Activated T-helper 17 cell treated with anti-CD3 and anti-CD28 coated beads, Interleukin-2, amount 50 U/mL, for 72 hours (primary cell): ENCODE measurements at places on chromosomes 4 and X.

DNA sequence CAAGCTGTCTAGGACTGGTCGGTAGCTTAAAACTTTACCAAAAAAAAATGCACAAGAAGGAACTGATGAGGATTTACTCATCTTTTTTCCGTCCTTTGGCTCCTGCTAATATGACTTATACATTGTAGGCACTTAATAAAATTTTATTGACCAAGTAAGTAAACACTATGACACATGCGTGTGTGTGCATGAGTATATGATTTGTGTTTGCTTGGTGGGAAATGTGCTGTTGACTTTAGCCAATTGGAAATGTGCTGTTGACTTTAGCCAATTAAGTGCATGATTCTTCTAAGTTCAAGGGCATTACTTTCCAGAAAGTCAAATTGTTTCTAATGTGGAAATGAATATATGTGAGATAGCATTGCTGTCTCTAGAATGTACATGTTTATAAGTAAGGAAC is 78.3 kb downstream of the FIP1L1 start:
- ATAC-seq, result no peak

- ATAC-seq, result no peak
Observed at GRCh38 chr4:91958596-91958995, 345.2 kb upstream of the GRID2 start.

GRCh38 chr4:53730031-53730805 is 138.9 kb upstream of the LNX1 start:
- no peak for ATAC-seq

GRCh38 chr4:39051492-39051891 is 10.5 kb upstream of the KLHL5 start:
- no peak for ATAC-seq

DNA sequence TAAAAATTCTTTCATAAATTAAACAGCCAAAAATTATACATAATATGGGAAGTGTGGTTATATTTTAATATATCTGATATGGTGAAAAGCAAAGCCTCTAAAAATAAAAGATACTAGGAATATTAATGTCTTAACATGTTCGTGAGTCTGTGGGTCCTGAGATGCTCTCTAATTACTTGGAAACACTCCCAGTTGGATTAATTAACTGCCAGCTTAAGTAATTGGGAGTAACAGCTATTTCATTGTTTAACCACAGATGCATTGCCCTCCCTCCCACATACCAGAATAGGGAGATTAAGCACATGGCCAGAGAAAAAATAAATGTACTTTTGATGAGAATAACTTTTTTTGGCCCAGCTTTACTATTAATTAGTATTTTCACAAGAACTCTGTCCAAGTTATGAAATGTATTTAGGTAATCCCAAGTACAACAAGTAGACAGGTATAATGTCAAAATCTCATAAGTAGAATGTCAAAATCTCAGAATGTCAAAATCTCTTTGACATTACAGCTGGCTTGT is 79.7 kb downstream of the BTC start:
- ATAC-seq, result no peak

DNA sequence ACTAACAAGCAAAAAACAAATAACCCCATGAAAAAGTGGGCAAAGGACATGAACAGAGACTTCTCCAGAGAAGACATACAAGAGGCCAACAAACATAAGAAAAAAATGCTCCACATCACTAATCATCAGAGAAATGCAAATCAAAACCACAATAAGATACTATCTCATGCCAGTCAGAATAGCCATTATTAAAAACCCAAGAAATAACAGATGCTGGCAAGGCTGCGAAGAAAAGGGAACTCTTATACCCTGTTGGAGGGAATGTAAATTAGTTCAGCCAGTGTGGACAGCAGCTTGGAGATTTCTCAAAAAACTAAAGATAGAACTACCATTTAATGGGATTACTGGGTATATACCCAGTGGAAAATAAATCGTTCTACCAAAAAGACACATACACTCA is 79.6 kb downstream of the MAPK10 start:
- ATAC-seq, result no peak

- ATAC-seq, result peak; percentile 97
Observed at GRCh38 chr4:81827577-81828202, 356.0 kb upstream of the RASGEF1B start.

GRCh38 chrX:24981030-24981429 is 34.7 kb downstream of the ARX start:
- no peak for ATAC-seq

- ATAC-seq, result no peak
Observed at GRCh38 chrX:113954297-113954696, 629.6 kb upstream of the HTR2C start.

DNA sequence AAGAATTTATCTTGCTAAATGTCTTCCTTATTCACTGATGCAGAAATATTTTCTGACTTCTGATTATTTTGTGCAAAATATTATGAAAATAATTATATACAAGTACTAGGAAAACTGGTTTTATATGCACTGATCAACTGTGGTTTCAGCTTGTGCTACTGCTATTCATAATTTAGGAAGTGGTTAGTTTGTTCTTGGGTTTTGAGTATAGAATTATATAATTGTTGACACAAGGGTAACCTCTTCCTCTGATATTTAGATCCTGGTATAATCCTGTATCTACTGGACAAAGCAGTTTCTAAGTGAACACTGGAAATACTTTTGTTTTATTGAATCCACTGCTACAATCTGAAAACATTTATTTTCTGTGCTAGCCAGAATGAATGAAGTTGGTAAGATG is 182.8 kb downstream of the PDGFC start:
- no peak for ATAC-seq

GRCh38 chr4:111113591-111113990 is 490.7 kb upstream of the PITX2 start:
- ATAC-seq, result no peak

DNA sequence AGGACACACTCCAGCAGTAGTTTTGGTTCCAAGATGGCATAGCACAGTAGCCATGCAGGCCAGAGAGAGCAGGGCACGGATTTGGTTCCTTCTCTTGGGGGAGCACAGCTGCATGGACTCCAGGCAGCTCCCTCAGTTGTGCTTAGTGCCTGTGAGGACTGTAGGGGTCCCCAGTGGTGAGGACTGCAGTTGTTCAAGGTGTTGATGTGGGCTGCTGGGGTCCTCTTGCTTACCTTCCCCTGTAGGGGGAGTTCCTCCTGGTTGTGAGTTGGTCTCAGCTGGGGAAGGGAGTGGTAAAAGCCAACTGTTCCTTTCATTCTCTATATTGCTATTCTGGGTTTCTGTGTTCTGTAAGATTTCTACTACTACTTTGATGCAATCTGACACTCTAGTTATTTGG is 606.5 kb downstream of the MAGEB5 start:
- ATAC-seq, result no peak

- no peak for ATAC-seq
Observed at GRCh38 chr4:31015123-31015522, 295.0 kb downstream of the PCDH7 start.

DNA sequence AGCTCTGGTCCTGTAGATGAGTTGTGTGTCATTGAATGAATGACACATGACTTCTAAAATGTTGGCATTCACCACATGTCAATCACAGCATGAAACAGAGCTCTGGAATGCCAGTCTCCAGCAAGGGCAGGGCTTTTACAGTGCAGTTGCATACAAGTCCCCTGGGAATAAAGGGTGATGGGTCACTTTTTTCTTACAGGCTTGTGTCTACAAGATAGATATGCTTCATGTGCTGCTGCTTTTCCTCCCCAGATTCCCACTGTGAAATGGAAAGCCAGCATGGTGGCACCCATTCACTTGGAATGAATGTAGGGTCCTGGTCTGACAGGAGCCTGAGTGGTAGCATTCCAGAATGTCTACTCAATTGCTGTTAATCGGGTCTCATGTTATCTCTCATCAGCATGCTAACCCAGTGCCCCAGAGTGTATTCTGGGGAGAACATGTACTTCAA is 159.1 kb upstream of the KIT start:
- no peak for ATAC-seq

- ATAC-seq, result no peak
Observed at GRCh38 chr4:2298532-2298991, 36.7 kb upstream of the MXD4 start.

GRCh38 chr4:80336582-80336981 is 1.1 kb downstream of the CFAP299 start:
- ATAC-seq, result no peak

- no peak for ATAC-seq
Observed at GRCh38 chrX:150508451-150509367, 59.7 kb upstream of the MTM1 start.

GRCh38 chr4:128450326-128451120 is 162.9 kb upstream of the PGRMC2 start:
- ATAC-seq, result no peak

DNA sequence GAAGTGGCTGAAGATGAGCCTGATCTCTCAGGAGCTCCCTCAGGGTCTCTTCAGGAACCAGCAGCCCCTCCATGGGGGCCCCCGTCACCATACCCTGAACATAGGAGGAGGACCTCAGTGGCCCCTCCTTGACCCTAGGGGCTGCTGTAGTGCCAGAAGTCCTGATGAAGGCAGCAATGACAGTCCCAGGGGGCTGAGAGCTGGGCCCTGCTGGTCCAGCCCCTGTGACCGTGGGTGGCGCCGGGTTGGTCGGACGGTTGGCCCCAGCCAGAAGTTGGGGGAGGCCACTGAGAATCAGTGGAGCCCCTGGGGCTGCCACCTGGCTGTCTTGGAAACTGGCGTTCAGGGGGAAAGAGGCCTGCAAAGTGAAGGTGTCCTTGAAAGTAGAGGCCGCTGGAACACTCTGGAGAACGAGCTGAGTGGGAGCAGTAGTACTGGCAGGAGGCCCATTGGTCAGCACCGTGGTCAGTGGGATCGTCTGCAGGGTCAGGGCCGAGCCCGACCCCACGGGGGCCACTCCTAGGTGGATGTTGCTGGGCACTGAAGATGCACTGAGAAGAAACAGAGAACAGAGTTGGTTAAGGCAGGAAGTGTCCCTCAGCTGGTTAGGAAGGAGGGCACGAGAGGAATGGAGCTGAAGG is 43.2 kb downstream of the ELF4 start:
- no peak for ATAC-seq

DNA sequence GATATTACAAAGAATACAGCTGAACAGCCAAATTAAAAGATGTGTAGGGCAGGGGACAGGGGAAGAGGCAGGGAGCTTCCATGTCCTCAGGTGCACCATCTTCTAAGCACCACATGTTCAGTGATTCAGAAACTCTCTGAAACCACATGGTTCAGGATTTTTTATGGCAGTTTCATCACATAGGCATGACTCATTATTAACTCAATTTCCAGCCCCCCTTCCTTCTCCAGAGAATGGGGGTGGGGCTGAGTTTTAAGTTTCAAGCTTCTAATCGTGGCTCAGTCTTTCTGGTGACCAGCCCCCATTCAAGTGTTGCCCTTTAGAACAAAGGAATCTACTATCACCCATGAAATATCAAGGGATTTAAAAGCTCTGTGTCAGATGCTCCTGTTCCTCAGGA is 317.8 kb upstream of the GALNT7 start:
- ATAC-seq, result no peak

- no peak for ATAC-seq
Observed at GRCh38 chrX:130174937-130175336, 3.2 kb downstream of the RAB33A start.

DNA sequence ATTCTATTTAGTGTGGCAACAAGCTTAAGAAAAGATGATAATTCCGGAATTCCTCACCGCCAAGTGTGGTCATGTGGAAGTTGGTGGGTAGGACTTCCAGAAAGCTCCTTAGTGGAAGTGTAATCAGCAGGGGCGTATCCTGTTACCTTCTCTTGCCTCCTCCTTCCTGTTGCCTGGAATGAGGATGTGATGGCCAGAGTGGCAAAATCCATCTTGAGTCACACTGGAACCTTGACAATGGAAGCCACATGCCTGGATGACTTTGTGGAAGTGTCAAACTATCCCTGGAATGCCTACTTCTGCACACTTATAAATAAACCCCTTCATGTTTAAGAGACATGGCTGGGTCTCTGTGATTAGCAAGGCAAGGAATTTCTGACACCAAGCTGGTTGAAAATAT is 191.0 kb downstream of the PRDM5 start:
- ATAC-seq, result no peak

GRCh38 chr4:8828869-8829268 is 42.8 kb downstream of the HMX1 start:
- ATAC-seq, result no peak

- ATAC-seq, result no peak
Observed at GRCh38 chr4:40998675-40999358, 215.5 kb downstream of the APBB2 start.

GRCh38 chr4:142452161-142452855 is 393.8 kb downstream of the INPP4B start:
- ATAC-seq, result no peak

GRCh38 chr4:915041-915474 is 17.1 kb downstream of the GAK start:
- ATAC-seq, result no peak

- ATAC-seq, result no peak
Observed at GRCh38 chrX:104935581-104935980, 284.9 kb downstream of the TEX13A start.

- no peak for ATAC-seq
Observed at GRCh38 chrX:10797466-10797865, 177.1 kb upstream of the MID1 start.

DNA sequence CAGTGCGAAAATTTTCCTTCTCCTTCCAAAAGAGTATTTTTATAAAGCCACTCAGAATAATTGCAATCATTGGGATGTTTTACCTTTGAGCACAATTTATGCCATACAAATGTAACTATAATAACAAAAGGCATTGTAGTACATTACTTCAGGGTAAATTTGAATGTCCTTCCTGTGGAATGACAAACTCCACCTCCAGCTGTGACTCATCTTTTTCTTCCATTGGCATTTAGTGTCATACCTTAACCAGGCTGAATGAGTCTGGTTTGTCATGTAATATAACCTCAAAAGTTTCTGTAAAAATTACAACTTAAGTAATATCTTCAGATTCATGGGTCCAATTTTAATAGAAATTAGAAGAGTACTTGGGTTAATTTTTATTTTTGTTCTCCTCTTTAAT is 93.3 kb downstream of the TMEM47 start:
- no peak for ATAC-seq

GRCh38 chrX:48541140-48541814 is 1.8 kb downstream of the TBC1D25 start:
- ATAC-seq, result no peak

DNA sequence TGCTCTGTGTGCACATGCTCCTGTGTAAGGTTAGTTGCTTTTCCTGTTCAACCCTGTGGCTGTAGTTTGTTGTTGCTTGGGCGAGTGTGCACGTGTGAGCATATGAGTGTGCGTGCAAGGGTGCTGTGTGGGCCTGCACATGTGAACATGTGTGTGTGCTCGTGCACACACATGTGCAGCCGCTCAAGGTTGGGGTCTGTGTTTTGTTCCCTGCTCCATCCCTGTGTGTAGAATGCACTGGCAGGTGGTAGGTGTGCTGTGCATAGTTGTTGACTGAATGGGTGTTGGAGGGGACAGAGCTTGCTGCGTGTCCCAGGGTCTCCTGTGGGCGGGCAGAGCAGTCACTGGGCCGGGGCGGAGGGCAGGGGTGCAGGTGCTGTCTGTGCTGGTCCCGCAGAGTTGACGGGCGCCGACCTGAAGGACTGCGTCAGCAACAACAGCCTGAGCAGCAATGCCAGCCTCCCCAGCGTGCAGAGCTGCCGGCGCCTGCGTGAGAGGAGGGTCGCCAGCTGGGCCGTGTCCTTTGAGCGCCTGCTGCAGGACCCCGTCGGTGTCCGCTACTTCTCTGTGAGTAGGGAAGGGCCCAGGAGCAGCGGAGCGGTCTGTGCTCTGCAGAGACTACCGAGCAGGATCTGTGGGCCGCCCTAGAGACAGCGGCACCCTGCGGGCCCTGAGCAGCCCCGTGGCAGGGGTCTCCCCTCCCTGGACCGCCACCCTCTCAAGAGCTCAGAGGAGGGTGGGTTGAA is 27.9 kb upstream of the HGFAC start:
- ATAC-seq, result no peak

- peak; percentile 31 for ATAC-seq
Observed at GRCh38 chrX:46444011-46444410, 101.2 kb downstream of the ZNF674 start.
